Activated CD8-positive, alpha-beta memory T cell treated with anti-CD3 and anti-CD28 coated beads, Interleukin-2, amount 50 U/mL, for 48 hours (primary cell): ENCODE measurements at places on chromosomes 1 and 21.

- DNase-seq, result no peak
These were observed 36.6 kb downstream of the SLC9A1 start for GRCh38 chr1:27118440-27118689.

GRCh38 chr1:51373898-51374297 is 43.5 kb upstream of the TTC39A start:
- no peak for DNase-seq

GRCh38 chr1:12040457-12041051 is 21.3 kb downstream of the MIIP start:
- no peak for DNase-seq

DNA sequence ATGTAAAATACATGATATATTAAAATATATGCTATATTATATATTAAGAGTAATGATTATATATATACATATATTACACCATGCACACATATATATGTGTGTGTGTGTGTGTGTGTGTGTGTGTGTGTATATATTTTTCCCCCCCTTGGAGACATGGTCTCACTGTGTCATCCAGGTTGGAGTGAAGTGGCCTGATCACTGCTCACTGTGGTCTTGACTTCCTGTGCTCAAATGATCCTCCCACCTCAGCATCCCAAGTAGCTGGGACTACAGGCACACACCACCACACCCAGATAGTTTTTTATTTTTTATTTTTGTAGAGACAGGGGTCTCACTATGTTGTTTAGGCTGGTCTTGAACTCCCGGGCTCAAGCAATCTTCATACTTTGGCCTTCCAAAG is 54.4 kb upstream of the RBM34 start:
- no peak for DNase-seq

DNA sequence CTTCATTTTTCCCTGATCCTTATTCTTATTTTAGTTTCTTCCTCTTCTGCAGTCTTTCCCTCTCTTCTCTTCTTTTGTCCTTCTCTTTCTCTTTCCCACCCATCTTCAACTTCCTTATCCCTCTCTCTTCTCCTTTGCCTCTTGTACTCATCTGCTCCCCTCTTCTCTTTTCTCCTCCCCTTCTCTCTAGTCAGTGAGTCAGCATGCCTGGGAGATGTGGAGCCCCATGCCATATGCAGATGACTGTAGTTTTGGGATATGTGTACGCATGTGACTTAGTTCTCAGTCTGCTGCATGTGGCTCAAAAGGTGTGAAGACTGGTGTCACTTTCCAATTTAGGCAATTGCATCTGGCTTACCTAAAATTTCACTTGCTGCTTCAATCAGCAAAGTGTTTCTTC is 10.4 kb downstream of the DNAJC6 start:
- no peak for DNase-seq

DNA sequence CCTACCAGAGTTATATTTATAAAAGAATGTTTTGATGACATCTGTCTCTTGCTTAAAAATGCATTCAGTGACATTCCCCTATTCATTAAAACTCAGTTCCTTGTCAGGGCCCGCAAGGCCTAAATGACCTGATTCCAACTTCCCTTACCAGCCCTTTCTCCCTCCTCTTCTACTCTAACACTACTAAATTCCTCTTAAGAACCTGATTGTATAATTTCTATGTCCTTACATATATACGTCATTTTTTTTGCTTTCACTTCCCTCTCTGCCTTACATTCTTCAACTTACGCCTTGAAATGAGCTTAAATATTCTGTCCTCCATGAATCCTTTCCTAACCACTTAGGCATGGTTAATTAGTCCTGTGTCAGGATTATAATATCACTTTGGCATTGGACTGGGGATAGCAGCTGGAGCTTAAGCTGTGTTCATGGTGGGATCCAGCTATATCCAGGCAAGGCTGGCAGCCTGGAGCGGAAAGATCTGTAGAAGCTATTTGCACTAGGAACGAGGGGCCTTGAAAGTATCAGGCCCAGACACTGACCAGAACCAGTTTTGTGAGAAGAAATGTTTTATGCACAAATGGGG is 360.2 kb upstream of the PTBP2 start:
- DNase-seq, result no peak
